CD8-positive, alpha-beta T cell (primary cell): ENCODE measurements at places on chromosomes 5 and 9.

DNA sequence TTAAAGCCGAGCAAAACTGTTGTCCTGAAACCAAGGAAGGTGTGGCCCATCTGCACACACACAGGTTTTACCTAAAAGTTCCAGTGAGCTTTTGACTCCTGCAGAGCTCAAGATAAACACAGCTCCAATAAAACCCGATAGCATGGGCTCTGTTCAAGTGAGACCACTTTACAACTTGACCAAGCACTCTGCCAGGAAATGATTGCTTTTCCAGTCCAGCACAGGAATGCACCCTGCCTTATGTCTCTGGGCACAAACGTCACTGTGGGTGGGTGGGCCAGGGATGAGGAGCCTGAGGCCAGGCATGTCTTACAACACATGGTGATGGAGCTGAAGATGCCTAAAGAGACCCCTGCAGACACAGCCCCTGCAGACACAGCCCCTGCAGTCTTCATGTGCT, 115.3 kb downstream of the ROR2 start:
- DNase-seq, result no peak

DNA sequence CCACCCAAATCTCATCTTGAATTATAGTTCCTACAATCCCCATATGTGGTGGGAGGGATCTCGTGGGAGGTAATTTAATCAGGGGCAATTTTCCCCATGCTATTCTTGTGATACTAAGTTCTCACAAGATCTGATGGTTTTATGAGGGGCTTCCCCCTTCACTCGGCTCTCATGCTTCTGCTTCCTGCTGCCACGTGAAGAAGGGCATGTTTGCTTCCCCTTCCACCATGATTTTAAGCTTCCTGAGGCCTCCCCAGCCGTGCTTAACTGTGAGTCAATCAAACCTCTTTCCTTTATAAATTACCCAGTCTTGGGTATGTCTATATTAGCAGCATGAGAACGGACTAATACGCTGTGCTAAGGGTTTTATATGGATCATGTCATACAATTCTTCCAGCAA, 72.3 kb downstream of the TLE4 start:
- DNase-seq, result no peak

- DNase-seq, result no peak
Observed at GRCh38 chr9:104906441-104907277, 21.3 kb downstream of the ABCA1 start.

DNA sequence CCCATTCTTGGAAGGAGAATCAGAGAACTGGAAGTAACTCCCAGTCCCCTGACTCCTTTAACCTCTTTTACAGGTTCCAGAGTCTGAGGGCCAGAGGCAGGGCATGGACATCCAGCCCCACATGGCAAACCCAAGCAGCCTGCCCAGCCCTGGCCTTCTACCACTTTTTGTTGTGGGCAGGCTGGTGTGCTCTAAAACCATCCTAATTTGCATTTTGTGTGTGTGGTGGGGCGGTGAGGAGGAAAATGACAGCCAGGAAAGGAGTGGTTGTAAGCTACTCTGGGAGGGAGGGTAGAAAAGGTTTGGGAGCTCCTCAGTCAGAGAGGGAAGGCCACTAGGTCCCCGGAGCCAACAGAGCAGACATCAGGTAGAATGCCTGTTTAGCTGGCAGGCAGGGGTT, 90.6 kb downstream of the PSD2 start:
- no peak for DNase-seq

- no peak for DNase-seq
Observed at GRCh38 chr9:100488177-100488576, 15.2 kb downstream of the TMEFF1 start.

- no peak for DNase-seq
Observed at GRCh38 chr9:79670269-79670961, 98.7 kb downstream of the TLE4 start.

DNA sequence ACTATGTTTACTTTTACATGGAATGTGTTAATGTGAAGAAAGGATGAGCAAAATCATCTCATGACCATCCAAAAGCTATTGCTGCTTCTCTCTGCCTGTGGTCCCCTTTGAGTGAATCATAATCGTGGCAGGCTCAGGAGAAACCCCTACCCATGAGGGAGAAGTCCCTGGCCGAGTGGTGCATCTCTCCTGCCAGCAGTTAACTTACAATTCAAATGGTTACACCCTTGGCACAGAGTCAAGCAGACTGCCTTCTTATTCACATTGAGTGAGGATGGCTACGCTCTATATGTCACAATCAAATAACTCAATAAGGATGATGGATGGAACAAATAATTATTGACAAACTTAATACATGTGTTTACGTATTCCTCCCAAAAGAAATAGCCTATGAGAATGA, 179.1 kb downstream of the FGF1 start:
- no peak for DNase-seq

DNA sequence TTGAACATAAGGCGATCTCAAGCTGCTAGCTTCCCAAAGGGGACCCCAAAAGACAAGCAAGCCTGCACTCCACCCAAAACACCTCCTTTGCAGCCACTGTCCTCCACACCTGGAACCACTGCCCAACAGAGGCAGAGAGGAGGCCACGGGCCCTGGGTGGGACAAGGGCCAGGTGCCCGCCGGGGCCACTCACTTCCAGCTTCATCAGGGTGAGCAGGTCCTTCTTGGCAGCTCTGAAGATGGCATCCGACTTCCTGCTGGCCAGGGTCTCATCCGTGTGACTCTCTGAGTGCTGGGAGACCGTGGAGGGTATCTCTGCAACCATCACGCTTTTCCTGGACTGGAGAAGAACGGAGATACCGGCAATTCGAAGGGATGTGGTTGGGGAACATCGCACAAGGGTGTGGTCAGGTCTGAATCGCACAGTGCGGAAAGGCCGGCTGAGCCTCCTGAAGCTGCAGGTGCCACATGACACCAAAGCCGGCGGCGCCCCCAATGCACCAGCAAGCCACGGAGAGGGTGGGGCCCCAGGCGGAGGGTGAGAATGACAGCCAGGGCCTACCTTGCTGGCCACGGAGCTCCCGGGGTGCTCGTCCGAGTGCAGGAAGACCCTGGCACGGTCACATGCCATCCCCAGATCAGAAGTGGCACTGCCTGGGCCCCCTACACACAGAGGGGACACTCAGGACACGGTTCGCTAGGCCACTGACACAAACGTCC, 44.6 kb downstream of the PNPLA7 start:
- no peak for DNase-seq

- no peak for DNase-seq
Observed at GRCh38 chr9:120424248-120424647, 155.7 kb downstream of the CDK5RAP2 start.

DNA sequence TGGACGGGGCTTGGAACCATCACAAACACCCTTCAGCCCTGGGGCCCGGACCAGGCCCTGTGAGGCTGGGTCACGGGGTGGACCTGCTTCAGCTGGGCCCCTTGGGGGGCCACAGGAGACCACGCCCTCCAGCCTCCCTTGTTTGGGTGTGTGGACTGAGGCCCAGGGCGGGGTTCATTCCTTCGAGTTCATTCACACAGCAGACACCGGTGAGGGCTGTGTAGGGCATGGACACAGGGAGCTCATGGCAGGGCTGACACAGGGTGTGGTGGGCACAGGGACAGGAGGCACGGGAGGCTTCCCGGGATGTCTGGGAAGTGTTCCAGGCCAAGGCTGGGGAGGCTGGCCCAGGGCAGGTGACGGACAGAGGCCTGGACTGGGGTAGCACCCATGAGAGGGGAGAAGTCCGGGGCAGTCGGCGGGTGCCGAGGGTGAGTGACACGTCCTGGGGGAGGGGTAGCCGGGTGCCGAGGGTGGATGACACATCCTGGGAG, 8.9 kb downstream of the DNLZ start:
- DNase-seq, result no peak

DNA sequence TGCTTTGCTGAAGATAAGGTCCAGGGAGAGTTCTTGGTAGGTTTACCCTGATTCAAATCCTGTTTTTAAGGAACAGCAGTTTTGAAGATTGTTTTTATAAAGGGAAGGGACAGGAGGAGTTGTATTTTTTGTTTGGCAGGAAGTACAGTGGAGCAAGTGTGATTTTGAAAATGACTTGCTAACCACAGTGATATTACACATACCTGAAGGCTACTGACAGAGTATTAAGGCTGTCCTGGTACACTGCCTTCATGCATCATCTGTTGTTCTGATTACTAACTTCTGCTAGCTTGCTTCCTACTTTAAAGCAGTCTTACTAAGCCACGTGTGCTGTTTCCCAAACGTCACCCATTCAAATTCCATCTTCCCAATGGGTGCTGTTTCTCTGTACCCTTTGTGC, 559.5 kb upstream of the SGCD start:
- DNase-seq, result no peak

DNA sequence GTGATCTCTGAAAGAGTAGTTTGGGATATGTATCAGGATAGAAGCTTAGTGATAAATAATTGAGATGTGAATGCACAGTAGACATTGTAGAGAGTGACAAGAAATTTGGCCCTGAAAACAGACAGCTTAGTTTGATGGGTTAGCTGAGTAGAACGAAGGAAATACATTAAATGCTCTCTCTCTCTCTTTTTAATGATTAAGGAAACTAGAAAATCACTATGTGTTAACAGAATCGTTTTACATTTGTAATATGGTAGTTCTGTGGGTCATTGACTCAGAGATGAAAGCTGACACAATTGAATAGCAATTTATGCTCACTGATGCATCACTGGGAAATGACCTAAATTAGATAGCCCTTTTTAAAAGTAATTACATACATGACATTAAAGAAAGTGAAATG, 739.8 kb upstream of the PTPRD start:
- no peak for DNase-seq

- DNase-seq, result no peak
Observed at GRCh38 chr9:85053206-85053786, 383.8 kb downstream of the NTRK2 start.

- DNase-seq, result peak; percentile 83
Observed at GRCh38 chr9:126985870-126986498, 71.4 kb downstream of the RALGPS1 start.

- DNase-seq, result no peak
Observed at GRCh38 chr5:115064380-115064779, 105.3 kb downstream of the TRIM36 start.

DNA sequence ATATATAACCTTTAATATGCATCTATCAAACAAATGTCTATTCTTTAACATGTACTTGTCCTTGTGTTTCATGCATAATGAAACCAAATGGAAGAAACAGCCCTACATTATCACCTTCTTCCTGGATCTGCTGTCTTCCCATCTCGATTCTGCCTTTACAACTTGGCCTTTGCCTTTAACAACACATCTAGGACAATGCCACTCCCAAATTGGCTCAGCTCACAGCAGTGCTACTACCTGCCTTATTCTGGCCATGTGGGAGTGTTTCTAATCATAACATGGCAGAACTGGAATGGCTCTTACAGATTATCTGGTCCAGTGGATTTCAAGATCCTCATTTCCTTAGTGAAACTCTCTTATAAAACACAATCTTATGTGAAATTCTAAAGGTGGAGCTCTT, 176.5 kb downstream of the CARTPT start:
- no peak for DNase-seq

DNA sequence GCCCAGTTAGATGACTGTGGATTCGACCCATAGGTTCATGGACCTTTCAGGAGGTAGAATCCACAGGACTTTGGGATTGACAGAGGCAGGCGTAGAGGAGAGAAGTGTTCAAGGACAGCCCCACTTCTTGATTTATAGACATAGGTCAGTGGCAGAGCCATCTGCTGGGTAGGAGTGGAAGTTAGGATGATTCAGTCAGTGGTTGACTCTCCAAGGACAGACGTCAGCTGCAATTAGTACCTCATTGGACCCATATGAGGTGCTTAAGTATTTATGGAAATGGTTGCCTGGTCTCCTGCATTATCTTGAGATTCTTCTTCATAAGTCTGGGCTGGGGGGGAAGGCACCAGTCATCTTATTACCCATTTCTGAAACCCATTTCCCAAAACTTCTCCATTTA, 70.9 kb downstream of the SH3RF2 start:
- no peak for DNase-seq

- DNase-seq, result no peak
Observed at GRCh38 chr5:127068493-127069214, 4.6 kb downstream of the C5orf63 start.

GRCh38 chr5:74949976-74950375, 83.8 kb upstream of the FAM169A start:
- no peak for DNase-seq

DNA sequence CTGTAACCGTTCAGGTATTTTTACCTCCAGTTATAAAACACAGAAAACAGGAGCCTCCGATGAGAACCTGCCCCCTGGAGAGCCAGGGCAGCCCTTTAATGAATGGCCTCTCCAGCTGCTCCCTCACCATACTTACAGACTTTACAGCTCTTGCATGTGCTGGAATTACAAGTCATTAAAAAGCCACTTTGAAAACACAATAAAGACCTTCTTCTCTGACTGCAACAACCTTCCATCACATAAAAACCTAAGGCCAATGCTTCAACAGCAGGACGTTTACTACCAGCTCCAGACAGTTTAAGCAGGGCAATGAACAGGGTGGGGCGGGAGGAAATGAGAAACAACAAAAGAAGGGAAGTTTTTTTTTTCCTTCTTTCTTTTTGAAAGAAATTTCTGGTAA, 213.8 kb downstream of the MLLT3 start:
- no peak for DNase-seq

DNA sequence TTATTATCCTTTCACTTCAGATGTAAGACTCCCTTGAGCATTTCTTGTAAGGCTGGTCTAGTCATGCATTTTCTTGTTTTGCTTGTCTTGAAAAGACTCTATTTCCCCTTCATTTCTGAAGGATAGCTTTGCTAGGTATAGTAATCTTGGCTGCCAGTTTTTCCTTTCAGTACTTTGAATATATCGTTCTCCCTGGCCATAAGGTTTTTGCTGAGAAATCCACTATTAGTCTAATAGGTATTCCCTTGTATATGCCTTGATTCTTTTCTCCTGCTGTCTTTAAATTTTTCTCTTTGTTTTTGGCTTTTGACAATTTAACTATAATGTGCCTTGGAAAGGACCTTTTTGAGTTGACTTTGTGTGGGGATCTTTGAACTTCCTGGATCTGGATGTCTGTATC, 16.8 kb upstream of the OR2S2 start:
- DNase-seq, result no peak

DNA sequence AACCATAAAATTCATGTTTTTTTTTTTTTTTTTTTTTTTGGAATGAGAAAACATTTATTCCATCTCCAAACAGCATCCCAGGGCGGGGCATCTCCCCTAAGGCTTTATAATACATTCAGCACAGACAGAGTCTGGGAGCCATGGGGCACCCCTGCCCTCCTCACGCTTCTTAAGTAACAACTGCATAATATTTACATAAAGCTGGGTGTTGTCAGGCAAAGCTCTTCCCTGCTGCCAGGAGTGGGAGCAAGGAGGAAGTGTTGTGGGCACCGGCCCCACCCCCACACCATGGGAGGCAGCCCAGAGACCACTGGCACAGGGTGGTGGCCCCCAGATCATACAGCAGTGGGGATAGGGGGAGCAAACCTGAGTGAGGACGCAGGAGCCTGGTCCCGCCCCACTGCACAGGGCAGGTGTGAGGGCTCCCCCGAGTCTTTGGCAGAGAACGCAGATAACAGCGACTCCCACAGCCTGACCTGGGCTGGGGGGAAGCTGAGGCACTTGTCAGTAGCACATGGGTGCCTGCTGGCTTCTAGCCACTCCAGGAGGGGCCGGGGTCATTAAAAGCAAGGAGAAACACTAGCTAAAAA, 86.1 kb upstream of the CEP78 start:
- DNase-seq, result no peak

- no peak for DNase-seq
Observed at GRCh38 chr5:178215280-178216002, 11.1 kb downstream of the HNRNPAB start.
